Fibroblast of skin of left quadriceps (primary cell): ENCODE measurements at places on chromosomes 13 and 19.

DNA sequence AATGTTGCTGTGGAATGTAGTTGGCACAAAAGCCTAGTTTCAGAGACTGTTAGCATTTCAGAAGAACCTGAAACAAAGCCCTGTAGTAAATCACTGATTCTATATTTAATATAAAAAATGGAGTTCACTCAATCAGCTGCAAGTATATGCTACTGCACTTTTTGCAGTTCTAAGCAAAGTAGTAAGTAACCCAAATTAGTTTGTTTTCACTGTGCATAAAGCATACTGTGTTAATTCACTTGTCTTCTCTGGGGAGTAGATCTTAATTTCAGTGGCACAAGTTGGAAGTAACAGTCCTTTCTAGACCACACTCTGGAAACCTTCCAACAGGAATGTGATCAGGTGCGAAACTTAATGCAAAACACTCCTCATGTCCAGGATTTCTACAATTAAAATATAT is 139.3 kb downstream of the DACH1 start:
- no peak for DNase-seq

DNA sequence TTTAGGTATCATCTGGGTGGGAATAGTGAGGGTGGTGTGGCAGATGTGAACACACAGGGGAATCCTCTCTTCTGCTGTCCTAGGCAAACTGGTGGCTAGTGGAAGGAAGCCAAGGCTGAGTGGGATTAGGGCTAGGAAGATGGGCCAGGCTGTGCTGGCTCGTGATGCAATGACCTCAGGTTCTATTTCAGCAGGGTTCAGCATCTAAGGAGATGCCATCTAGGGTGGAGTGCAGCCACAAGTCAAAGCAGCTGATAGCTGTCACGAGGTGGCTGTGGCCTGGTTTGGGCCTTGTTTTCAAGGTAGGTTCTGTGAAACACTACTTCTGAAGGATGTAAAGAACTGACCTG is 21.6 kb downstream of the ARL11 start:
- no peak for DNase-seq

GRCh38 chr19:1862068-1862423 is 1.3 kb downstream of the KLF16 start:
- no peak for DNase-seq

DNA sequence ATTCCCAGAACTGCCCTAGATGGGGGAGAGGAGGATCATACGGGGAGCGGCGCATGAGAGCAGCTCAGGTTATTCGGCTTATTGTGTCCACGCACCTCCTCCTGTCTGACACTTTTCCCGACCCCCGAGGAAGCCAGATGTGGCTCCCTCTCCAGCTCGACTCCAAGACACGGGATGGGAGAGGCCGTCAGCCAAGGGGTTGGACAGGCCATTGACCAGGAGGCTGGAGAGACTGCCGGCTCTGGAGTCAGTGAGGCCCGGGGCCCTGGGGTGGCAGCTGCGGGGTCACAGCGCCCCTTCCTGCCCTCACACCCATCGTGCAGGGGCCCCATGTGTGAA is 2.9 kb downstream of the DMKN start:
- DNase-seq, result no peak

GRCh38 chr19:50341091-50341564 is 12.0 kb upstream of the KCNC3 start:
- DNase-seq, result no peak

DNA sequence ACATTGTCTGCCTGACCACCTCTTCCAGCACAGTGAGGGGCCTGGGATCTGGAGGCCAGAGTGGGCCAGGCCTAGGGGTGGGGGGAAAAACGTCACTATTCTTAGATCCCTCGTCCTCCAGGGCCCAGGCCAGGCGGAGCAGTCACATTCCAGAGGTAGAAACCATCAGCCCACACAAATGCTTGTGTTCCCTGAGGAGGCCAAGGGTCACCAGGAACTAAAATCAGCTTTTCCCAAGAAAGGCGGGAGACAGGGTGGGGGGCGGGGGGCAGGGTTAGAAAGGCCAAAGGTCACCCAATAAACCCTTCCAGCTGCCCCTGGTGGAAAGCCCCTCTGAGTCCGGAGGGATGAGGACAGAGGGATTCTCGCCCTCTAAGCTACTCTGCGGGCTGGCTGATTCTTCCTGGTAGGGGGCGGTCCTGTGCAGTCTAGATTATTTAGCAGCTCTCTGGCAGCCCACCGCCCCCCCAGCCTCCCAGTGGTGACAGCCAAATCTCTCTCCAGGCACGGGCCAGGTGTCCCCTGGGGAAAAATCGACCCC is 23.5 kb upstream of the CCL25 start:
- no peak for DNase-seq

DNA sequence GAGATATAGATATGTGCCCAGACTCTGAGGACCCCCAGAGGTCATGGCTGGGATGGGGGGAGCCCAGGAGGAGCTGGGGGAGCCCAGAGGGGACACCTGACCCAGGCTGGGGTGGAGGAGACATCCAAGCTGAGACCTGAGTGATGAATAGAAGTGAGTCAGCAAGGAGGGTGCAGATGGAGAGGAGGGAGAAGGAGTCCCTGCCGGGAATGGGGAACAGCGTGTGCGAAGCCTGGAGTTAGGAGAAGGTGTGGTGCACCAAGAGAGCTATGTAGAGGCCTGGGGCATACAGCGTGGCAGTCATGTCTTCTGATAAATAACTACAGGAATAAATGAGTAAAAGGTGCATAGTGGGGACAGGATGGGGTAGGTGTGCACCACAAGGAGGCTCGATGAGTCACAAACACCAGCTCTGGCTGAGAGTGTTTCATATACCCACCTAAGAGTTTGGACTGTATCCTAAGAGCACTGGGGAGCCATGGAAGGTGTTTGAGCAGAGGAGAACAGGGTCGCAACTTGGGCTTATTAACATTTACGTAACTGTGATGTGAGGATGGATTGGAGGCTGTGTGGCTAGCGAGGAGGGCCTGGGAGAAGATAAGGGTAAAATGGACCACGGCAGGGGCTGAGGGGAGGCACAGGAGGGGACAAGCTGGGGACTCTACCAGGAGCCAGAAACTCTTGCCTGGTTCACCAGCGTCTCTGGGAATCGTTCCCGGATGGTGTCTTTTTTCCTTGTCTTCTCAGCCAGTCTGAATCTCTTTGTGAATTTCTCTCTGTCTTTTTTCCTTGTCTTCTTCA is 1.4 kb downstream of the CEACAM18 start:
- no peak for DNase-seq

- no peak for DNase-seq
Observed at GRCh38 chr13:111900390-111901131, 166.4 kb upstream of the SOX1 start.

GRCh38 chr13:67042556-67042955 is 187.6 kb downstream of the PCDH9 start:
- DNase-seq, result no peak

GRCh38 chr13:79287939-79288795 is 117.9 kb downstream of the RBM26 start:
- DNase-seq, result no peak

DNA sequence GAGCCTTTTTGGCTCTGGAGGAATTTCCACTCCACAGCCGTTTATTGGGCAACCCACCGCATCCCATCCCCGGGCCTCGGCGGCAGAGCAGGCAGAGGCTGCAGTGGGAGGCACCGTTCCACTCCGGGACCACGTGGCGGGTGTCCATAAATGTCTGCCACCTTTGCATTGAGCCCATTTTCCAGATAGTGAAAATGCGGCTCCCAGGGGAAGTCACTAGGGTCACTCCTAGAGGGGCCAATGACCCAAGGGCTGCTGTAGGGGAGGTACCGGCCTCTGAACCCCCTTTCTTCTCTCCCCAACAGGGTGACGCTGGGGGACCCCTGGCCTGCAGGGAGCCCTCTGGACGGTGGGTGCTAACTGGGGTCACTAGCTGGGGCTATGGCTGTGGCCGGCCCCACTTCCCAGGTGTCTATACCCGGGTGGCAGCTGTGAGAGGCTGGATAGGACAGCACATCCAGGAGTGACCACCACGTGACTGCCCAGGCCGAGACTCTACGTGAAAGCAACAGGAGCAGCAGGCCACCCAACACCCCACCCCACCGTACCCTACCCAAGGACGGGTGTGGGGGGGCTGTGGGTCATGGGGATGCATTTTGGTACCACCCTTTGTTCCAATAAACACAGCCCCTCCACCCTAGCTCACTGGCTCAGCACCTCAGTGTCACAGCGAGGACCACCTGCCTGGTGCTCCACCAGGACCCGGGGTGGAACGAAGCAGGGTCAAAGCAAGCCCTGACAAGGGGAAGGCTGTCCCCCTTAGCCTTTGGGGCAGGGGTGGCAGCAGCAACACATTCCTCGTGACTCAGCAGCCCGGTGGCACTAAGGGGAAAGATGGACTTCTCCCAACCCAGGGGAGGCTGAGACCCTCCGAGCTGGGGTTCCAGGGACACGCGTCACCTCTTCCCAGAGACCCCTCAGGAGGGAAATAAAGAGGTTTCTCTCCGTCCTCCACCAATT is 1.5 kb downstream of the TIMM13 start:
- no peak for DNase-seq

DNA sequence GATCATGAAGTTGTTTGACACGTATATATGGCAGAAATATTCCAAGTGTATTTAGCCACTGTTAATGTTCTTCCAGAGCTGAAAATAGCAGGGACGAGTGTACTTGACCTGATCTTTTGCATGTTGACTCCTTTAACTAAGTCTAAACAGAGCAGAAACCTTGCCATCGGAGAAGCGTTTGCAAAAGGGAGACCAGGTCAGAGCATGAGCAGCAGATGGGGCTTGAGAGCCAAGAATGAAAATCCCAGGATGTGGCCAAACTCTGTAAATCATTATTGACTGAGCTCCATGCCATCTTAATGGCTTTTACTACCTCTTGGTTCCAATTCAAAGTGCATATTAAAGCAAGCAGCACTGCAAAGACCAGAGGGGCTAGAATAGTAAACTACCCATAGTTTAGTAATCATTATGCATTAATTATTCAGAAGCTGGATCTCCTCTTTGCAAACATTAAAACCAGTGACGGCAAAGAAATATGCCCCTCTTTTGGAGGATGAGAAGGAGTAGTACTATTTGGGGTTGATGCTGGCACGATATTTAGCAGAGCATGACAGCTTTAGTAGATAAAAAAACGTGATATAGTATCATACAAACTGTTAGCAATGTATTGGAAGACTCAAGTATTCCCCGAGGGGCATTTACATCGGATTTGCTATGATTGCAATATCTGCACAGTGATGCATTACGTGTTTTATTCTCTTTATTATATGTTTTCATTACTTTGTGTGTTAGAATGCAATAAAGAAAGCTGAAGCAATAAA is 55.7 kb downstream of the FAM216B start:
- peak; percentile 72 for DNase-seq

DNA sequence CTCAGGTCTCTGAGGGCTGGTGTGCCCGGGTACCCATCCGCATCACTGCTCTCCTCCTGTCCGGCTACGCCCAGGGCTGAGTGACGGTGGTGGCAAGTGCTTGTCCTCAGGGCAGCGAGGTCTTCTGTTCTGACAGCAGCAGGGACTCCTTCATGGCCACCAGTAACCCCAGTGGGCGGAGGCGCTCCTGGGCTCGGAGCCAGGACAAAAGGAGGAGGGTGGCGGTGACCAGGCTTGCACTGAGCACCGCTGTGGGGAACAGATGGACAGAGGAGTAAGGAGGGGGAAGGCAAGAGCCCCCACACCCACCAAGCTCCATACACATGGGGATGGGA is 5.8 kb downstream of the CD320 start:
- no peak for DNase-seq

DNA sequence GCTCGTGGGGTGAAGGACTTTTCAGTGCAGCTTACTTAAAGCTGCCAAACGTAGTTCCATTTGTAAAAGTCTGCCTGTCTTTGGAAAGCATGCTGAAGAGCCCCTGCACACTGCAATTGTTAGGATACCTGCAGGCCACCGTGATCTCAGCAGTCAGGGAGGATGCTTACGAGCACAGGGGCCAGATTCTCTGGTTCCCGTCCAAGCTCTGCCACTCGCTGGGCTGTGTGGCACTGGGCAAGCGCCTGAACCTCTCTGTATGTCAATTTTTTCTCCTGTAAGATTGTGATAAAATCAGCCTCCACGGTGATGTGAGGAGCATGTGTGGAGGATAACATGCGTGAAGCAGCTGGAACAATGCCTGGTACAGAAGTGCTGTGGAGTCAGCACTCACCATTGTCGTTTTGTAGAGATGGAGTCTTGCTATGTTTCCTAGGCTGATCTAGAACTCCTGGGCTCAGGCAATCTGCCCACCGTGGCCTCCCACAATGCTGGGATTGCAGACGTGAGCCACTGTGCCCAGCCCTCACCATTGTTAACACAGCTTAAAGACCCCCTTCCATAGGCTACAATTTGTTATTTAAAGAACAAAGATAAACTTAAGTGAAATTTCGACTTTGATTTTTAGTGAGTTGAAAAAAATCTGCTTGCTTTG is 3.5 kb downstream of the ADPRHL1 start:
- no peak for DNase-seq

DNA sequence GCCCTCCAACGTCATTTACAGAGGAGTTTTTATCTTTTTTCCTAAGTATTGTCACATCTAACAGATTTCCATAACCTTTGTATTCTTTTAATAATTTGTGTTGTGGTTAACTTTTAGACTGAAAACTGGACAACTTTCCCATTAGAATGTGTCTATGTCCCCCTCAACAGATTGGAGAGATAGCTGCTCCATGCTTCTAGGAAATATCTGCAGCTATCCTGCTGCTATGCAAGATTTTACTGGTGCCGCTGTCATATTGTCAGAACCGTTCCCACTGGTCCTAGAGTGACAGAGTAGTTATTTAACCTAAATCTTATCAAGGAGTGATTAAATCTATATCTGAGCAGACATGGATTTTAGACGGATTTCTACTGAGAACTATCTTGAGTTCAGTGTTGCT is 130.0 kb downstream of the MAB21L1 start:
- DNase-seq, result no peak

- DNase-seq, result no peak
Observed at GRCh38 chr13:33637978-33638743, 179.8 kb upstream of the RFC3 start.

- DNase-seq, result no peak
Observed at GRCh38 chr13:95708391-95708774, 31.4 kb downstream of the DNAJC3 start.

GRCh38 chr13:38804536-38804935 is 117.7 kb downstream of the FREM2 start:
- DNase-seq, result no peak

DNA sequence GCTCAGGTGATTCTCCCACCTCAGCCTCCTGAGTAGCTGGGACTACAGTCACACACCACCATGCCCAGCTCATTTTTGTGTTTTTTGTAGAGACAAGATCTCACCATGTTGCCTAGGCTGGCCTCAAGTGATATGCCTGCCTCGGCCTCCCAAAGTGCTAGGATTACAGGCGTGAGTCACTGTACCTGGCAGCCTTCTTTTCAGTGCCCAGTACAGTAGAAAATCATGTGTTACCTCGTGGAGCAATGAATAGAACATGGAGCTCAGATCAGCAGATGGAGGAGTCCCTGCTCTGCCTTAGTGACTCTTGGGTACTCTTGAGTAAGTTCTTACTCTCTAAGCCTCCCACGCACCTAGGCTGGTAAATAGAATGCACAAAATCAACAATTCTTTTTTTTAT is 44.7 kb downstream of the THSD1 start:
- no peak for DNase-seq

DNA sequence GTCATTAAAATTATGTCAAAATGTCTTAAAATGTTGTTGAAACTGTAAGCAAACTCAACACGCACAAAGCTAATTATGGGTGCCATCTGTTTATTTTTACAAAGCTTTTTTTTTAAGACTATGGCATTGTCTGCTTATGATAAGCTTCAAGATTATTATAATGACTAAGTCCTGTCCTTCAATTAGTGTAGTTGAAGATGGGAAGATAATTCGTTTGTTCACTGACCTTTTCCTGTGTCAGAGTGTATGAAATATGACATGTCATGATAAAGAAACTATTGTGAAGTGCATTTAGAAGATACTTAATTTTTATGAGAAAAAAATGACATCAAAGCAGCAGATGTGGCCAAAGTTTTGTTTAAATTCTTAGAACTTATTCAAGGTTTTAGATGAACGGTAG is 211.3 kb downstream of the PCCA start:
- DNase-seq, result no peak
